Mammary epithelial cell (primary cell): ENCODE measurements at places on chromosomes 6 and 20. TPM values are rescaled to one million over a fixed set of nuclear protein-coding genes. Genes with fewer than 3 reads are reported as not detected.

The LY6G6C gene
- total RNA-seq: 0.45 TPM in 1 of 2 replicates, not detected in the other

- DNase-seq: no peak
Observed at GRCh38 chr20:49563015-49563980, 4.6 kb downstream of the PTGIS start.

The ZGPAT gene
- total RNA-seq: 19.5 and 20.9 TPM in 2 replicates

The LRRN4 gene
- total RNA-seq: under 0.01 TPM

The GSTA2 gene
- not detected in 2 replicates for total RNA-seq
